Activated T-helper 1 cell treated with anti-CD3 and anti-CD28 coated beads, Interleukin-2, amount 50 U/mL, for 16 hours (primary cell): ENCODE measurements at places on chromosomes 1 and 21.

- DNase-seq, result no peak
Observed at GRCh38 chr1:180397175-180397574, 105.2 kb downstream of the ACBD6 start.

DNA sequence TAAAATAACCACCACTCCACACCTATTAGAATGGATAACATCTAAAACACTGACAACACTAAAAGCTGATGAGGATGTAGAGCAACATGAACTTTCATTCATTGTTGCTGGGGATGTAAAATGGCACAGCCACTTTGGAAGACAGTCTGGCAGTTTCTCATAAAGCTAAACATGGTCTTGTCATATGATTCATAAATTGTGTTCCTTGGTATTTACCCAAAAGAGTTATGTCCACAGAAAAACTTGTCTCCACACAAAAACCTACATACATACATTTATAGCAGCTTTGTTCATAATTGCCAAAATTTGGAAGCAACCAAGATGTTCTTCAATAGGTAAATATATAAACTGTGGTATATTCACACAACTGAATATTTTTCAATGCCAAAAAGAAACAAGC is 16.0 kb upstream of the XCL1 start:
- no peak for DNase-seq

GRCh38 chr1:247469141-247469535 is 11.2 kb upstream of the OR2B11 start:
- DNase-seq, result no peak

- no peak for DNase-seq
Observed at GRCh38 chr1:180165096-180165495, 10.4 kb downstream of the QSOX1 start.

GRCh38 chr1:230702934-230703678 is 10.8 kb downstream of the AGT start:
- no peak for DNase-seq

DNA sequence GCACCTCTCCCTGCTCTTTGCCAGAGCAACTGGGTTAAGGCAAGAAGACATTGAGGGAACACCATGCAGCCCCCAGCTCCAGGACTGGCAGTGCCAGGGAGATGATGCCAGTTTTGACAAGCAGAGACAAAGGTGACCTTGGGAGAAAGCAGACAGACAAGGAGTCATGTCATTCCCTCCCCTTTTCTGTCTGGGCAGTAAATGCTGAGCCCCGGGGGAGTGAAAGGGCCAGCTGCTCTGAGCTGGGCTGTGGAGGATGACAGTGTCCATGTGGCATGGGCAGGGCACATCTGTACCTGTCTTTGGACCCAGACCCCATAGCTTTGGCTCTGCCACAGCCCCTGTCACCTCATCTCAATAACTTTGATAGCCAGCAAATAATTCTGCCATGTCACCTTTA is 24.2 kb downstream of the PLEKHA6 start:
- no peak for DNase-seq

DNA sequence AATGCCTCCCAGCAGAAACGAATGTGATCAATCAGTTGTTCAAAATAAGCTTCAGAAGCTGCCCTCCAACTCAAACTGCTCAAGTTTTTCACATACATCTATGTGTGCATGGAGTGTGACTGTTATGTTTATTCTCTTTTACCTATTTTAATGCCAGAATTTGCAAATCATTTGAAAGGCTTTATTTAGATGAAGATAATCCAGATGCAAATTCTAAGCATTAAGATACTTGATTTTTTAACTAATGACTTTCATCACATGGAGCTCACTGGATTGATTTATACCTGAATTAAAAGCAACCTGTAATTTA is 69.5 kb downstream of the PLD5 start:
- DNase-seq, result no peak

DNA sequence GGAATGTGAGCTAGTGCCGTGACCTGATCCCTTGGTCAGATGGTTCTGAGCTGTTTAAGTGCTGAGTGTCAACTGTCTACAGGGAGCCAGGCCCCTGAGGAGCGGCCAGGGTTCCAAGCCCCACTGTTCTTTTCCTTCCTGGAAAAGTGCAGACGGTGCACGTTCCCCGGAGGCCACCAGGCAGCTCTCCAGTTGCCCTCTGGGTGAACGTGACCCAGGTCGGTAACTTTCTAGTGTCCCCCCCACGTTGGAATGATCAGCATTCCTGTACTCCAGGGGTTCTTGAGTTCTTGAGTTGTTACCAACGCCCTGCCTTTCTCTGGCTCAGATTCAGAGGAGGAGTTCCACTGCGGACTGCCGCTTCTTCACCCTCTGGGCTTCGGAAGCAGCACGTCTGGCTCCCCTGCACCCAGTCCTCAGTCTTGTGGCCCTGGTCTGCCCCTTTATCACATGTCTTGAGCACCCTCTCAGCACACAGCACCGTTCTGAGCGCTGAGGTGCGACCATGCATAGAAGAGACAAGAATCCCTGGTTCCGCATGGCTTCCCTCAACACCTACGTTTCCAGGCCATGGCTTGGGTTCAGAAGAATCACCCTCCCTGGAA is 131.5 kb downstream of the DHRS3 start:
- no peak for DNase-seq

- DNase-seq, result no peak
Observed at GRCh38 chr21:45910155-45910547, 71.4 kb upstream of the COL6A1 start.

- no peak for DNase-seq
Observed at GRCh38 chr1:67880056-67880601, 46.9 kb upstream of the GNG12 start.
